Activated gamma-delta T cell treated with anti-CD3 and anti-CD28 coated beads, Interleukin-2, amount 50 U/mL, for 16 hours (primary cell): ENCODE measurements at places on chromosomes 5 and 9.

GRCh38 chr9:19804431-19804830, 15.6 kb upstream of the SLC24A2 start:
- no peak for DNase-seq

- DNase-seq, result no peak
These were observed 30.9 kb downstream of the FAXDC2 start for GRCh38 chr5:154819546-154819945.

DNA sequence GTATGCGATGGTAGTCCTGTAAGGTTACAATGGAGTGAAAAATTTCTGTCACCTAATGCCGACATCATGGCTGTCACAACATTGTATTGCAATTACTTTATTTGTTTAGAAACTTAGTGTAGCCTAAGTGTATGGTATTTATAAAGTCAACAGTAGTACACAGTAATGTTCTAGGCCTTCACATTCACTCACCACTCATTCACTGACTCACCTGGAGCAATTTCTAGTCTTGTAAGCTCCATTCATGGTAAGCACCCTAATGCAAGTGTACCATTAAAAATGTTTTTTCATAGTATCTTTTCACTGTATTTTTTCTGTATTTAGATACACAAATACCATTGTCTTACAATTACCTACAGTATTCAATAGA, 58.5 kb downstream of the ATP10B start:
- DNase-seq, result no peak

DNA sequence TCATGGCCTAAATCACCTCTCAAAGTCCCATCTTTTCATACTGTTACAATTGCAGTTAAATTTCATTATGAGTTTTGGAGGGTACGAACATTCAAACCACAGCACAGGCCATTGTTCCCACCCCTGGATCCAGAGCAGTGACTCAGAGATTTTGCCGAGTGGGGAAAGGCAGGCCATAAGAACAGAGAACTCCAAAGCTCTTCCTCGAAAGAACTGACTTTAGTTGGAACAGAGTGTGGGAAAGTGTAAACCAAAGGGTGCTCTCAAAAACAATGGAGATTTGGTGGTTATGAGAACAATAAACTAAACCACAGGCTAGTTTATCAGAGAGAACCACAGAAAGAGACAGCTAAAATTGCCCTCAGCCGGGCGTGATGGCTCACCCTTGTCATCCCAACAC, 19.4 kb upstream of the GRPEL2 start:
- no peak for DNase-seq
